LoVo (cell line): ENCODE measurements at places on chromosomes 11 and 22.
A peak's percentile ranks its signal among the peaks of the same experiment; 100 is the strongest.

DNA sequence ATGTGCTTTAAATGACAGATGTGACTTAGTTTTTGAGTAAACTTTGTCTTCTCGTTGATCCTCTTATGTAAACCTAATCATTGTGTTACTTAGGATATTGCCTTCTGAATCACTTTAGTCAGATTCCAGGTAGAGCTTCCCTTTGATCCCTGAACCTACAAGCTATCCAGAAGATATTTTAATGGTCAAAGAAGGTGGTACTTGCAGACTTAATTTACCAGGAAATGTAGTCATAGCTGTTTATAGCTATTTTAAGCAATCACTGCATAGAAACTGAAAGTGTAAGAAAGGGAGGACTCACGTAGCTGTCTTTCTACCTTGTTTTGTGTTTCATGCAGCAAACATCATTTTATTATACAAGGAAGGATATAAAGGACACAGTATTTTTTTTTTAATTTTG, 189.5 kb downstream of the DDX10 start:
- no peak for DNase-seq

- DNase-seq, result no peak
Measured at GRCh38 chr11:110830747-110831146, 118.5 kb upstream of the ARHGAP20 start.

- no peak for DNase-seq
Measured at GRCh38 chr11:19954899-19955298, 205.4 kb downstream of the DBX1 start.

DNA sequence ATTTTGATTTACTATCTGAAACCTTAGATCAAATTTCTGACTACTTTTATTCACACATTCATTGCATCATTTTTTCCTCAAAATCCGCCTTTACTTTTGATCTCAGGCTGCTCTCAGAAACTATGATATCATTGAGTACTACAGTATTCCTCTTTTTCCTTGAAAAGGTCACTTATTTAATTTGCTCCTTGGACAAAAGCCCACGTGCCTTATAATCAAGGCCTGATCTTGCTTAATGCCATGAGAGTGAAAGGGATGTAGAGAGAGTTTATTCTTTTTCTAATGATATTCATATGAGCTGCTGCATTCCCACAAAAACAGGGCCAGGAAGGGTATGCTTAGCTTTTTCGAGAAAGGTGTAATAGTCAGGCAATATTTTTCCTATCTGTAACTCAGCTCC, 327.0 kb downstream of the ETS1 start:
- DNase-seq, result no peak

DNA sequence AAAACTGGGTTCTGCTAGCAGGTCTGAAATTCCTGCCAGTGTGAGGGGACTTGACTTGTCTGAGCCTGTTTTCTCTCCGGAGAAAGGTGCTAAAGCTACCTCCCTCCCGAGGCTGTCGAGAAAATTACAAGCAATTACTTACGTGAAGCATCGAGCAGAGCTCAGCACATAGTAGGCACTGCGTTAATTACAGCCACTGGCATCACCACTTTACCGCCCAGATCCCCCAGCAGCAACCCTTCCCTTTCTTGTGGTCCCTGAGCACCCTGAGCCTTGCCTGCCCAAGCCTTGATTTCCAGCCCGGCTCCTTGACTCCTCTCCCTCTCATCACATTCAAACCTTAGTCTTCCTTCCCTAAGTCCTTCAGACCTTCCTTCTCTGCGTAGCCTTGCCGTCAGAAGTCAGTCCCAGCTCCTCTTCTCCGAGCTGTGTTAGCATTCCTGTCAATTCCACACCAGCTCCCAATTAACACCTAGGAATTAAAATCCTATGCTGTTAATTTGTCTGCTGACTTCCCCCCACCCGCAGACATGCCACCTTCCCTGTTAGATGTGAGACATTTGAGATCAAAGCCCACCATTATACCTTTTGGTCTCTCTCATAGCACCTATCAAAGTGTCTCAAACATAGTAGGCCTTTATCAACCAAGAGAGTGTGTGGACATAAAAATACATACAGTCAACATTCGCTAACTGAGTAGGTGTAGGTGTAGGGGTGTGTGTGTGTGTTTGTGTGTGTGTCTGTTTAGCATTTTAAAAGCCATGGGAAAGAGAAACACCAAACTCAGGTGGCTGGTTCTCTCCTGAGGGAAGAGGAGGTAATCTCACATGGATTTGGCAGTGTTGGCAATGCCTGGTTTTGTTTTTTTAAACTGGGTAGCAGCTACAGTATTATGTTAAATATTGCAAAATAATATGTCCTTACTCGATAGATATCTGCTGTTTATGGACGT, 2.8 kb upstream of the KCNJ5 start:
- DNase-seq, result no peak

DNA sequence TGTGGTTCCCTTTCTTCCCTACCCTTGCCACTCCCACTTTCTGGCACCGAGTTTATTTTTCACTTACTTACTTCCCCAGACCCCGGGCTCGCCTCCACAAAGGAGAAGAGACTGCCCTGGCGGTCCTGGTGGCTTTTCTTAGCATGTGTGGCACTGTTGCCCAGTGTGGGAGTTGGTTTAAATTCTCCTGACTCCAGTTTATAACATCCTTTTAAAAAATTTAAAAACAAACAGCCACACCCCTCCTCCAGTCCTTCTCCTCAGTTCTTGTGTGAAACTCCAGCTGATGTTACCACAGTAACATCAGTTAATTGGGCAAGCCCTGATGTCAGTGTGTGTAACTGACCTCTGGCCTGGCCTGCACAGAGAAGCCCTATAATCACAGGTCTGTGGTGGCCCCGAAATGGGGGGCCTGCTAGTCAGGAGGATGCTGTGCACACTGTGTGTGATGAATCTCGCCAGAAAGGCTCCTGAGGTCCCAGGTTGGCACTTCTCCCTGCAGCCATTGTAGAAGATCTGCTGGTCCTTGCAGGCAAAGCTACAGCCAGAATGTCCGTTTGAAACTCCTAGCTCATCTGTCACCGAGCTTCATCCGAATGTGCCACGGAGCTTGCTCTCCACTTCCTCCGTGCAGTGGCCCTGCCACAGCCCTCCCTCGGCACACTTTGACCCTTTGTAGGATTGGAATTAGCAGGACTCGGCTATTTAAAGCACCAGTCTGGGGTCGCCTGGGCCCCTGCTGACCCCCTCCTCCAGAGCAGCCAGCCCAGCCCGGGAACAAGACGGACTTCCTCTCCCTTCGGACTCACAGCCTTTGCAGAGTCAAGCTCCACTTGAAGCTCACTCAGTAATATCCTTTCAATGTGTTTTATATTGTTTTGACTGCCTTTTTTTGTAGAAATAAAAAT, 7.6 kb downstream of the YDJC start:
- DNase-seq, result no peak

GRCh38 chr22:31344578-31345330, 1.4 kb downstream of the PATZ1 start:
- no peak for DNase-seq

DNA sequence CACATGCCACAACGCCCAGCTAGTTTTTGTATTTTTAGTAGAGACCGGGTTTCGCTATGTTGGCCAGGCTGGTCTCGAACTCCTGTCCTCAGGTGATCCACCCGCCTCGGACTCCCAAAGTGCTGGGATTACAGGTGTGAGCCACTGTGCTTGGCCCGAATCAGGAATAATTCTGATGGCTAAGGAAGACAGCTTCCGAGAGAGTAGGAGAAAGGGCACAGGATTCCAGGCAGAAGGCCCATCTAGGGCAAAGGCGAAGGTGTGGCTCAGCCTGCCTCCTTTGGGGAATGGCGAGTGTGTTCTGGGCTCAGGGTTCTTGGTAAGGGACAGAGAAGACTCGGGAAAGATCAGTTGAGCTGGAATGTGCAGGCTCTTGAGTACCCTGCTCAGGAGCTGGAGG, 1.6 kb upstream of the SYCE3 start:
- peak; percentile 64 for DNase-seq

DNA sequence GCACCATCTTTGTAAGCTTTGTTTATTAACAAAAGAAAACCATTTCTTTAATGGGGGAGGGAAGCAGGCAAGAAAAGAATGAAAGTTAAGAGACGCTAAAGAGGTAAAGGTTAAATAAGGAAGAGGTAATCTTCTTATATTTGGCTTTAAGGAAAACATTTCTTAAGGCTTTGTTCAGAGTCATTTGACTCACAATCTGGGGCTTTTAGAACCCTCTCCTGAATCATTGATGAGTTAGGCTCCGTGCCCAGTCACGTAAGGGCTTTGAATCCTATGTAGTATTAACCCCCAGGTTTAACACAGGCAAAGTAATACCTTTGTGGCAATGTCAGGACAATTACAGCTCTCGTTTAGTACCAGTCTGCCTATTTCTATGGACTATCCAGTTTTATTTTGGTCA, 26.1 kb downstream of the MADD start:
- DNase-seq, result no peak

DNA sequence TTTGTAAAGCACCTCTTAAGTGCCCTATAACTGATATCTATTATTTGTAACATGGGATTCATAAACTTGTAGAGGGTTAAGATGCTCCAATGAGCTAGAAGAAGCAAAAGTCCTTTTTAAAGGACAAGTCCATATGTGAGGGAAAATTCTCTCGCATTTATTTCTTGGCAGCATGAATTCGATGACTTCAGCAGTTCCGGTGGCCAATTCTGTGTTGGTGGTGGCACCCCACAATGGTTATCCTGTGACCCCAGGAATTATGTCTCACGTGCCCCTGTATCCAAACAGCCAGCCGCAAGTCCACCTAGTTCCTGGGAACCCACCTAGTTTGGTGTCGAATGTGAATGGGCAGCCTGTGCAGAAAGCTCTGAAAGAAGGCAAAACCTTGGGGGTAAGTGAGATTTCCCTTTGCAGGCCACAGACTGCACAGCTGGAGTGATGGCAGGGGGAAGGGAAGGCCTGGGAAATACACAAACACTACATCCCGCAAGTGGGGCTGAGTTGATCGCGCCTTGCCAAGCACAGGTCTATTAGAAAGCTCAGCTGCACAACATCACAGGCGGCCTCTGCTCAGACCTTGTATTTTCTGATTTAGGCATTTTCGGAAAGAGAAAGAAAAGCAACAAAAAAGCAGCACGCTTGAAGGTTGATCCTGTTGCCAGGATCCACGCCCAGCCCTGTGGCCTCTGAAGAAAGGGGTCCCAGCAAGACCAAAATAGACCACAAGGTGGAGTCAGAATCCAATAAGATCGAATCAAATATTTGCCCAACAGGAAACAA, 1.5 kb downstream of the MS4A8 start:
- DNase-seq, result peak; percentile 21

DNA sequence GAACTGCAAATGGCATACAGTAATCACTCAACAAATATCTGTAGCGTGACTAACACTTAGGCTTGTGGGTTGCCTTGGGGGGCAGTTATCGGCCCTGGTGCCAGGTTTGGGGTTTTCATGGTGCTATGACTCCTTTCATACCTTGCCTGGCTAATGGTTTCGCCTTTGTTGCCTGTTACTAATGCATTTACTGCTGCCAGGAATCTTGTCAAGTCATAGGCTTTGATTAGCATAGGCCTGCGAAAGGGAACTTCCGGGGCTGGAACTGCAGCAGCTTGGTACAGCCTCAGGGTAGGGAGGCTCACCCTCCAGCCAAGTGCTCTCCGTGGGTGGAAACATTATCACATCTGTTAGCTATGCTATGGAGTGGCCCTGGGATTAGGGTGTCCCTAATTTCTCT, 13.2 kb downstream of the SLC25A18 start:
- no peak for DNase-seq

GRCh38 chr22:30143265-30143664, 63.0 kb downstream of the HORMAD2 start:
- DNase-seq, result no peak

DNA sequence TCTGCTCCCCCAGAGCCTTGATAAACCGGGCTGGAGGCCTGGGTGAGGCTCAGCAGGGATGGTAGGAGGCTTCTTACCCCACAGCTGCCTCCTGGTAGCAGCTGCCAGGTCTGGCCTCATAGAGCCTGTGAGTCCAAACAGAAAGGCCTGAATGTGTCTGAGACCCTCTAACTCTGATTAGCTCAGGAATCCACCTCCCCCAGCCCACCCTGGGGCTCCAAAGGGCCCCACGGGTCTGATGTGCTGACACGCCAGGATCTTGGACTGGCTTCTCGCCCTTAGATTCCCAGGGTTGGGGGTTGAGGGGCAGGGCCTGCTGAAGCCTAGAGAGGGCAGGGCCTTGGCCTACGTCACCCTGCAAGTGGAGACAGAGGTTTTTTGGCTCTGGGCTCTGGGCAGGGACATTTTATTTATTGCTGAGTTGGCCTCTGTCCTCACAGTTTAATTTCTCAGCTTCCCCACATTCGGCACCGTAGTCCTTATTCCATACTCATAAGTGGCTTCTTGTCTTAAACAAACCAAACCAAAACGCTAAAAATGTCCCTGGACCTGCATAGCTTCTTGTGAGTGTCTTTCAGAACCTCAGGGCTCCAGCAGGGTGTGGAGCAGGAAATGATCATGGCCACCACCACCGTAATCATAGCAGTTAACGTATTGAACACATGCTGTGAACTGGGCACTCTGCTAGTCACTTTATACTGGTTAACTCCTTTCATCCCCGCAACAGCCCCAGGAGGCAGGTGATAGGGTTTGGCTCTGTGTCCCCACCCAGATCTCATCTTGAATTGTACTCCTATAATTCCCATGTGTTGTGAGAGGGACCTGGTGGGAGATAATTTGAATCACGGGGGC, 25.1 kb downstream of the KIAA1671 start:
- peak; percentile 62 for DNase-seq

DNA sequence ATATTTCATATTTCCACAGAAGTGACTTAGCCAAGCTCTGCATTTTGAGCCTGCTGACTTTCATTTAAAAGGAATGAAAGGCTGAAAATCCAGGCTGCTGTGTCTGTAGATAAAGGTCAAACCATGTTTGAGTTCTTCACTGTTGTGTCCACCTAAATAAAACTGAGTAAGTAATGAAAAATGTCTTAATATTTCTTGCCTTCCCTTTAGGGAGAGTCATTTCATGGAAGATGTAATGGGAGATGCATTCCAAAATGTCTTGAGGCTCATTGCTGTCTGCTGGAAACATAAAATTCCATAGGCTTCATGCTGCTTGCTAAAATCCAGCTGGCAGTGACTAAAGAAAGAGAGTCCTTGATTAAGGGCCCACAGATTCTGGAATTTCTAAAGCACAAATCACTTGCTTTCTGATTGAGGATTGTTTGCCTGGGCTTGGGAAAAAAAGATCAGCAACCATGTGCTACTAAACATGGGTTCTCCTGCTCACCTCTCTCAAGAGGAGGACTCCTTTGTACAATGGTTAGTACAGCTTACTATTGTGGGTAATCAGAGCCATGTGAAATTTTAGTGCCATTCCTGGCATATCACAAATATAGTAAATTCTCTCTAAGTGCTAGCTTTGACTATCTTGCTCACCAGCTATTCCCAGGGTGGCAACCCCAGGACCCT, 56.9 kb downstream of the PANX1 start:
- DNase-seq, result no peak

DNA sequence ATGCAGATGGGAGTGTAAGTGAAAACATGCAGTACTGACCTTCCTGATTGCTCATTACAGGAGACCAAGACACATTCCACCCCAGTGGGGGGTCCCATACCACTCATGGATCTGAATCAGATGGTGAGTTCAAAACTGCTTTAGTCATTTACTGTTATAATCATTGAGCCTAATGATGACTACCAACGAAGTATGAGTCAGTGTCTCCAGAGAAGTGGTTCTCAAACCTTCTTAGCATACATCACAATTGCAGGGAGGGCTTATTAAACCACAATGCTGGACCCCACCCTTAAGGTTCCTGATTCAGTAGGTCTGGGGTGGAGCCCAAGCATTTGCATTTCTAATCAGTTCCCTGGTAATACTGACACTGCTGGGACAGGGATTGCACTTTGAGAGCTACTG, 75.8 kb downstream of the CD44 start:
- DNase-seq, result peak; percentile 6
